ENCODE measurements at places on chromosomes 7 and 10. TPM values are rescaled to one million over a fixed set of nuclear protein-coding genes. Genes with fewer than 3 reads are reported as not detected.

The CYP17A1 gene
- total RNA-seq: not detected

The GRM3 gene
- total RNA-seq: not detected

The C10orf62 gene
- total RNA-seq: not detected

The MRC1 gene
- total RNA-seq: not detected

The KIF20B gene
- 11.0 TPM for total RNA-seq

The ZNF804B gene
- total RNA-seq: not detected

The NME8 gene
- not detected for total RNA-seq

The FKBP6 gene
- total RNA-seq: not detected

The ACTL6B gene
- total RNA-seq: not detected

The PKD1L1 gene
- total RNA-seq: 0.18 TPM

The SPDYE11 gene
- total RNA-seq: not detected

The TNPO3 gene
- 47.7 TPM for total RNA-seq
